ENCODE measurements at places on chromosomes 5 and 9.

DNA sequence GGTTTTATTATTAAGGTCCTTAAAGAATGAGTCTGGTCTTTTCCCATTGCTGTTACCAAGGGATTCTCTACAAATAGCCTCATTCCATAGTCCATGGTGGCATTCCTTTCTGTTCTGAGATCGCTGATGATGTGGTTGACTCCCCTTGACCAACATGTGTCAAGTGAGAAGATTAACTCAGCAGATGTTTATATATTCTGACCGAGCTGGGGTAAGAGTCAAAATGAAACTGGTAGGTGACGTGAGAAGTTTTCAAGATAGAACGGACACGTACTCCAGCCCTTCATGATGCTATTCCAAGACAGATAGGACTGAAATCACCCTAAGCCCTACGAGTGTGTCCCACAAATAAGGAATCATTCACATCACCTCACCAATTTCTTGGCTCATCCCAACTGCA, 155.5 kb upstream of the WWC1 start:
- DNase-seq = no peak

DNA sequence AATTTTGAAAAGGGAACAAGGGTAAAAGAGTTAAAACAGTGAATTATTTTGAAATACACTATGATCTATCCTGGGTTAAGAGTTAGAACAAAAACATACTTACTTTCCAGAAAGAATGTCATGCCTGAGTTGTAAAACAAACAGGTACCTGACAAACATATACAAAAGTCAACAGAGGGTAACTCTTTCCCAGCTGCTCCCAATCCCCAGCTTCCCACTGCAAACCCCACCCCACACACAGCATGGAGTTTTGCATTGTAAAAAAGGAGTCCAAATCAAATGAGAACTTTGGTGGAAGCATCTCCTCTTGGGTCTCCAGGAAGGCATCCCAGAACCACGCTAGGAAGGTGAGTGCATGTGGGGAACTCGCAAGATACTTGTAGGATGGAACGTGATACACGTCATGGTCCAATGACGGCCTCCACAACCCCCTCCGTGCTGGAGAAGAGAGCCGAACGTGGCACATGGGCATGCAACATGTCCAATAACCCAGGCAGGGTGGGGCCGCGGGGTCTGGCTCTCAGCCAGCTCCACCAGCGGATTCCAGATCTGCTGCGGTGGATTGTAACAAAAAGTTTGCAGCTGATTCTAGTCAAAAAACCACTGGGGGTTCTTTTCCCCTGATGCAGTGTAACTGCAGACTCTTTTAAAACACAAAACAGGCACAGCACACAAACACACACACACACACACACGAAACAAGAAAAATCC, 55.8 kb downstream of the EPB41L4B start:
- no peak for DNase-seq

DNA sequence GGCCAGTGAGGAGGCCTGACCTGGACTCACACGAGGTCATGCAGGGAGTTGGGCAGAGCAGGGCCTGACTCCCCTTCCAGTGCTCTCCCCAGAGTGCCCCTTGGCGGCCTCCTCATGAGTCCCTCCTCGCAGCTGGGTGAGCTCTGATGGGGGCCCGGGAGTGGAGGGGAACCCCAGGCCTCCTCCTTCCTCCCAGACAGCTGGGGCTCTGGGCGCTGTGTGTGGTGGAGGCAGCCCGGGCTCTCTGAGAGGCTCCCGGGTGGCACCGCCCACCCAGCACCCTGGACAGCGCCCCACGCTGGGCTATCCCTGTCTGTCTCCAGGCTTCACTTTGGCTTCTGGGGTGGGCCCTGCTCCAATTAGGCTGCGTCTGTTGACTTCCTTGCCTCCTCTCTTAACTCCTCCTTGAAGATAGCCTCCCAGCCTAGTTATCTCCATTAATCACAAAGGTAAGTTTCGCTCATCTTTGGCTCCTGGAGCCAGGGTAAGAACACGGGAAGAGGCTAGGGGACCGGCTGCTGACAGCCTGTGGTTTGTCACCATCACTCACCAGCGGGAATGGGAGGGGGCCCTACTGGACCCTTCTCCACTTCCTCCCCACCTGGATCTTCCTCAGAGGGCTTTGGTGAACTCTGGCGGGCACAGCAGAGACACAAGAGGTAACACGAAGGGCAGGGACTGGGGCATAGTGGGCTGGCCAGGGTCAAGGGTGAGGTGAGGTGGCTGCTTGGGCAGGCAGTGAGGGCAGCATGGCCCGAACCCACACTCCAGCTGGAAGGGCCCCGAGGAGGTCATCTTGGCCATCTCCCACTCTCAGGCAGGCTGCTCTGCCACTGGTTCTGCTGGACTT, 13.1 kb downstream of the PSD2 start:
- DNase-seq = no peak

GRCh38 chr5:107474361-107474715, 196.4 kb downstream of the EFNA5 start:
- no peak for DNase-seq

DNA sequence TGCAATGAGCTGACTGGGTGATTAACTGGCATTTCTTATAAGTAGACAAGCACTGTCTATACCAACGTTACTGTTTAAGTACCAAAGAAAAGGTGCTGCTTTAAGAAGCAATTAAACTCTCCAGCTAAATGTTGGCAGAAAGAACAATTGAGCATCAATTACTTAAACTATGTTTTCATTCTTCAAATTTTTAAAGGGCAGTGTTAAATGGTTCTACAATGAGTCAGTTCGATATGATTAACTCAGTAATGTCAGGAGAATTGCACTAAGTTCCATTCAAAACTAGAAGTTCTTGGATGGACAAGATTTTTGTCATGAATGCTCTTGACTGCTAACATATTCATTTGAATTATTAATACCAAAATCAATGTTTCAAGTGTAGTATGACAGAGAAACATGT, 593.7 kb downstream of the DNAH5 start:
- no peak for DNase-seq

GRCh38 chr9:121699571-121700164, 48.2 kb downstream of the DAB2IP start:
- no peak for DNase-seq

DNA sequence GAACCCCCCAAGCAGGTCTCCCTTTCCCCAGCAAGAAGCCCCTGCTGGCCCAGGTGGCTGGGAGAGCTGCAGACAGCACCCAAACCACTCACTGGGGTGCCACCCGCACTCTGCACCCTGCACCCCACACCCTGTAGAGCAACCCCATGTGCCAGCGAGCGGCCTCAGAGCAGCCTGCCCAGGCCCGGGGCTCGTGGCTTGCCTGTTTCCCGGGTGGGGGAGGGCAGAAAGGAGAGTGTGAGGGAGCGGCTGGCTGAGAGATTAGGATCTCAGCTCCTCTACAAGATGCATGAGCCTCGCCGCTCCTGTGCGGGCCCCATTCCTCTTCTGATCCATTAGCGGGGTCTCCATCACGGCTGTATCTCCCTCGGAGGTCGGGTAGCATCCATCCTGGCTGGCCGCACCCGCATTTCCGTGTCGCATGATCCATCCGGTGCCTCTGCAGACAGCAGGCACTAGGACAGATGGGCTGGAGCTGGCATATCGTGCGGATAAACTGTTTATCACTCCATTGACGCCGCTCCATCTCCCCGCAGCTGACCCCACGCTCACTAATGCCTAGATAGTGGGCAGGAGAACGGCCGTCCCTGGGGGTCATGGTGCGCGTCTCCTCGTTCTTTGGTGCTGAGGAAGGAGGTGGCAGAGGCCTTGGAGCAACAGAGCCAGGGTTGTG, 54.4 kb downstream of the MRPL36 start:
- DNase-seq = no peak

GRCh38 chr5:6775571-6775970, 62.3 kb downstream of the TENT4A start:
- DNase-seq = no peak

GRCh38 chr5:2132497-2132847, 249.7 kb upstream of the IRX4 start:
- DNase-seq = no peak

GRCh38 chr5:83711982-83712601, 8.6 kb downstream of the HAPLN1 start:
- DNase-seq = no peak

DNA sequence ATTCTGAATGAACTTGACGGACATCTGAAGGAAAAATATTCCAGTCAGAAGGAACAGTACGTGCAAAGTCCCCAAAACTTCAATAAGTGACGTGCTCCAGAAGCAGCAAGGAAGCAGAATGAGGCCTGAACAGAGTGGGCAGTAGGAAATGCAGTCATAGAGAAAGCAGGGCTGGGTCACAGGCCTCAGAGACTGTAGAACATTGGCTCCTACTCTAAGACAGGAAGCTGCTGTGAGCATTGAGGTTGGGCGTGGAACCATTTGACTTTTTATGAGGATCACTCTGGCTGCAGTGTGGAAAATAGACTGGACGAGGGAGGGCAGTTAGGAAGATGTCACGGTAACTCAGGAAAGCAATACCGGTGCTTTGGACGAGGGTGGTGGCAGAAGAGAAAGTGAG, 64.0 kb downstream of the DOCK8 start:
- DNase-seq = no peak

- no peak for DNase-seq
Observed at GRCh38 chr9:94611638-94612068, 18.0 kb upstream of the FBP2 start.

- no peak for DNase-seq
Observed at GRCh38 chr9:129981180-129981907, 61.6 kb downstream of the FNBP1 start.

DNA sequence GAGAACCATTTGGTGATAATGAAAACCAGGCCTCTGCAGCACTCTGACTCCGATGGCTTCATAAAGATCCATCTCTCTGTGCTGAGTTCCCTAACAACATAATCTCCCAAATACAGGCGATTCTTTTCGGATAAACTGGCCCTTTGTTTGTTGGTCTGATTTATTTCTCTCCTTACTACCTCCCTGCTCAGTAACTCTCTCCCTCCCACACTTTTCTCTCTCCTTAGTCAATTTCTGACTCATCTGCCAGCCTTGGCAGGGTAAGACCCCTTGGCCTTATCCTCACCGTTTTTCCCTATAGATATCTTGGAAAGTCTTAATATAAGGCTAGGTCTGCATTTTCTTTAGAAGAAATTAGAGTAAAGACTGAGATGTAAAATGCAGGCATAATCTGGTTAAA, 128.7 kb downstream of the BRINP1 start:
- no peak for DNase-seq

- DNase-seq = no peak
Observed at GRCh38 chr5:116378007-116378776, 196.4 kb downstream of the SEMA6A start.

- no peak for DNase-seq
Observed at GRCh38 chr9:99563364-99563763, 258.3 kb upstream of the NR4A3 start.

GRCh38 chr5:148465381-148466235, 81.8 kb downstream of the FBXO38 start:
- no peak for DNase-seq

- no peak for DNase-seq
Observed at GRCh38 chr5:150541397-150541675, 33.4 kb downstream of the NDST1 start.

- DNase-seq = no peak
Observed at GRCh38 chr5:4348423-4348822, 752.8 kb downstream of the IRX1 start.

- no peak for DNase-seq
Observed at GRCh38 chr9:129408535-129409215, 212.2 kb downstream of the C9orf50 start.

DNA sequence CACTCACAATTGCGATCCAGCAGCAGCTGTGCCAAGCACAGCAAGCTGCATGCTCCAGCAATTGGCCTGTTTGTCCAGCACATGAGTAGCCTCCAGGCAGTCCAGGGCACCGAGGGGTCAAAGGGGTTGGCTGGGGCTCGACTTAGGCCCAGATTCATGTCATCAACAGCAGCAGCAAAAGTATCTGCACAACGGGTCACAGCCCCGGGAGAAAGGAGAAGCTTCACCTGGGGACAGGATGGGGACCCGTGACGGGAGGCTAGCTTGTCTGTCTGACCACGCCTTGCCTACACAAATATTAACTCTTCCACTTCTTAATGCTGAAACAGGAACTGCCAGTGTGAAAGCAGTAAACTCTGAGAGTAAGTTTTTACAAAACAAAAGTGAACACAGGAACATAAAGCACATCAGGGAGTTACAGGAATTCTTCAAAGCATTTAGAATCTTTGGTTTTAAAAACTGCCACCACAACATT, 191.2 kb downstream of the PIK3R1 start:
- no peak for DNase-seq
